Astrocyte (in vitro differentiated cells and primary cell): ENCODE measurements at places on chromosomes 1 and 21. TPM values are rescaled to one million over a fixed set of nuclear protein-coding genes. Genes with fewer than 3 reads are reported as not detected.

GRCh38 chr1:46062651-46063319, 69.6 kb downstream of the PIK3R3 start:
- H3K36me3 ChIP-seq: peaks cover 10% of the 10 kb centered on the region
- no peak overlapping the region for H3K4me3 ChIP-seq
- no peak for DNase-seq

DNA sequence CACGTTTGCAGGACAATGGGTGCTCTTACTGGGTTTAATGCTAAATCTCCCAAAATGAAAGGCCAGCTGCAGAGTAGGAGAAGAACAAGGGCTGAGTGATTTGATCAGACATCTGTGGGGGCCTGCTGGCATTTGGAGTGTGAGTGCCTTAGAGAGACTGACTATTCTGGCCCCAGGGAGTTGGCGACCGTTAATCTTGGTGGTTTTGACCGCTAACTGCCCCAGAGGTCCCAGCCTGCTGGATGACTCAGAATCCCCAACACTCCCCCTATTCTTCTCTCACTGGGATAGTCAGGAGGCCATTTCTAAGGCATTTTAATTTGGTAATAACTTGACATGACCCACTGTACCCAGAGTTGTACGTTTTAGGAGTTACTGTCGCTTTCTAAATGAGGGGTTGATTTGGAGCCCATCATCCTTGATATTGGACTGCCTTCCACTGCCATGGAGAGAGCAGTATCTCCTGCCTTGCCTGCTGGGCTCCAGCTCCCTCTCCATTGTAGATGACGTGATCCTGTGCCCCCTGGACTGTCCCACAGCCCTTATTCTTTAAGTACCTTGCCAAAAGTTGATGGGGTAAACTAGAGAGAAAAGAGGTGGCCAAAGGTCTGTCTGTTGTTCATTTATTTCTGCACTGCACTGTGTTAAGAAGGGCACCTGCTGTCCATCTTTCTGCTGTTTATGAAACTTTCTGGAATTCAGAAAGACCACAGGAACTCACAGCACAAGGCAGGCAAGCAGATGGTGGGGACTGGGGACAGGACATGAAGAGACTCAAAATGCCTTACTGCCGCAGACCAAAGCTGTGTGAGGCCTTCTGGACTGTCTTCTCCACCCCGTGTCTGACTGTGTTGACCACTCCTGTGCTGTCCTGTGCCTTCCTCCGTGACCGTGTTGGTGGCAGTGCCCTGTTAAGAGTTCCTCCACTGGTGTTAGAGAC, 98.2 kb upstream of the ARTN start:
- peak; percentile 97 for DNase-seq
- H3K4me3 ChIP-seq: peak overlapping the region; percentile 17
- no peaks in the 10 kb centered on the region for H3K36me3 ChIP-seq
- peaks cover 35% of the 10 kb centered on the region for H3K4me1 ChIP-seq

MLLT11 gene
- total RNA-seq: 69.3 and 77.4 TPM in 2 replicates

DNA sequence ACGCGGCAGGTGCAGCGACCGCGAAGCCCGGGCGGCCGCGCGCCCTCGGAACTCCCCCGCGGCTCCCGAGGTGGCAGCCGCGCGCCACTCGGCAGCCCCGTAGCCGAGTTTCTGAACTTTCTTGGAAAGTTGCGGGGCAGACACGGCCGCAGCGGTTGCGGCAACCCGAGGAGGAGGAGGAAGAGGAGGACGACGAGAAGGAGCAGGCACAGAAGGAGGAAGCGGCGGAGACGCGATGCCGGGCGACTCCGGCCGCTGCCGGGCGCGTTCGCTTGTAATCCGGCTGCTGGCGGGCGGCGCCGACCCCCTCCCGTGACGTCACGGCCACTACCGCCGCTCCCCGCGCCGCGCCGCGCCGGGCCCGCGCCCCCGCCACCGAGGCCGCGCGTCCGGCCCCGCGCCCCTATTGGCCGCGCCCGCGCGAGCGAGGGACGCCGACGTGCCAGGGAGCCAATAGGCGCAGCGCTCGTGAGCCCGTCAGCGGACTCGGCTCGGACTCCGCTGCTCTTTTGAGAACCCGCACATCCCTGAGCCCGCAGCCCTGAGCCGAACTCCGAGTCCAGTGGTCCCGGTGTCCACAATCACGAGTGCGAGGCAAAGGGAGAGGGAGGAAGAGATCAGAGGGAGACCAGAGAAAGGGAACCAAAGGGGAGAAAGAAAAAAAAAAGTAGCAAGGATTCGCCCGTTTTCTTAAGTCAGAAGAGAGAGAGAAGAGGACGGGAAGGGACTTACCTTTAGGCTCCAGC, 736 bp upstream of the BARHL2 start:
- H3K4me3 ChIP-seq: no peak overlapping the region
- no peaks in the 10 kb centered on the region for H3K36me3 ChIP-seq
- no peak overlapping the region for H3K27ac ChIP-seq
- H3K4me1 ChIP-seq: no peaks in the 10 kb centered on the region

AKR7A3 gene
- 0.20 and 0.55 TPM in 2 replicates for total RNA-seq

DNA sequence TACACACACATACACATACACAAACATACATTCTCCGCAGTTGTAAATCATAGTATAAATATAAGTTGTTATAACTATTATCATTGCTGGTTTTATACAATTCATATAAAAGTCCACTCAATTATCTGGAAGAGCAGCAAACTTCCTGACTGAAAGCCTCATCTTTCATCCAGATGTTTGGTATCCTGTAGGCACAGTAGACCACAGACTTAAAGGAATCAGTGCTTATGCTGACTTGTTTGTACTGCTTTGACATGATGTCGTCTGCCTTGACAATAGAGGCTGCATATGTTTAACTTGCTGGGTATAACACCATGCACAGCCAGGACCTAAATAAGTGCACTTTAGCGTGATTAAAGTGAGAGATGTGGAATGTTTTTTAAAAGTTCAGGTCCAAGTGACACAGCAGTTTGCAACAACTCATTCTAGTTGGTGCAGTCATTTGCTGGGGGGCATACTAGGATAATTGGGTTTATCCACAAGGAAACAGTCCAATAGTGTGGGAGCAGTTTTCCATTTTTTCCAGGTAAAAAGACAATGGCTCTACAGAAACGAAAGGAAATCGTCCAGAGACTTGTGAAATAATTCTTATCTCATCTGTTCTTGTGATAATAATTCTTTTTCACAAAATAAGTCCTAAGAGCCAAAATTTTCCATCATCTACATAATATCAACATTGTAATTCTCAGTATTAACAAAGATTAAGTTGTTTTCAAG, 110.3 kb upstream of the TSPAN2 start:
- no peak for DNase-seq
- peaks cover 4% of the 10 kb centered on the region for H3K4me1 ChIP-seq

DNA sequence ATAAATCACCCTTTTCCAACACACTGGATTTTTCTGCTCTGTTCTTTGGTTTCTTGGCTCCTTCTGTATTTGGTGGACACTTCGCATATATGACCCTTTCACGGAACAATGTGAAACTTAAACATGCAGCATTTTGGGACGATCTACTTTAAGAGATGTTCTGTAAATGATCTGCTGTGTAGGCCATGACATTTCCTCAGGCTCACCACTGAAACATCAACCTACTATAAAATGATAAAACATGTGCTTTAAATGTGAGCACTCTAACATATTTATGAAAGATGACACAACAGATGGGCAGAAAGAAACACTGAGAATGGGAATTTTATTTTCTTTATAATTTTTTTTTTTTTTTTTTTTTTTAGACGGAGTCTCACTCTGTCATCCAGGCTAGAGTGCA, 316.3 kb upstream of the GREM2 start:
- no peak overlapping the region for H3K4me3 ChIP-seq
- DNase-seq: no peak
- H3K27ac ChIP-seq: no peak overlapping the region
- H3K4me1 ChIP-seq: no peaks in the 10 kb centered on the region

DNA sequence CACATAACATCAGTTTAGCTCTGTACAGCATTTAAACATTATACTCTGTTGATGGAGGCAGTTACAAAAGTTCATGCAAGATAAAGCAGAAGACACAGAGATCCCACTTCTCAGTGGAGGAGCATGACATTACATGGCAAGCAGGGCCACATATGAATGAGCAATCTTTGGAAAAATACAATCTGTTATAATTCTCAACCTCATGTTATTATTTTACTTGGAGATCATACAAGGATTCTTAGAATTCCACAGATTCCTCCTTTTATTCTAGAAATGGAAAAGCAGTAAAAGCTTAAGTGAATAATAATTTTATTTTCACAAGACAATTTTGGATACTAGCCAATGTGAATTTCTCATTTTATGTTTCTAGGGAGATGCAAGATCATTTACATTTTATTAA, 66.6 kb downstream of the IFI44 start:
- no peaks in the 10 kb centered on the region for H3K27me3 ChIP-seq
- H3K4me3 ChIP-seq: no peak overlapping the region
- H3K27ac ChIP-seq: peak overlapping the region; percentile 43
- no peaks in the 10 kb centered on the region for H3K36me3 ChIP-seq

DNA sequence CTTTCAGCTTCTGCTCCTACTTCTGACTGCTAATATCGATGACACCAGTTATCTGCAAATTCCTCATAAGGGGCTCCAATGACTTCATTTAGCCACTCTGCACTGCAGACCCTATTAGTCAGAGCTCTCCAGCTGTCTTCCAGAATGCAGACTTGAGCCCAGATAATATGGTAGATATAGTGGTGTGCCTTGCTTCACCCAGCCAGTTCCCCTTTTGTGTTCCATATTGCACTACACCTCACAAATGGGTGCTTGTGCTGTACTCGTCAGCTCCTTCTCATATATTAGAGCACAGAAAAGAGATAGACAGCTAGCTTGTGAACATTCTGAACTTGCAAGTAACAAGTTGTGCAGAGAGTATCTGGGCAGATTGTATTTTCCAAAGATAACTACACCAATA, 23.7 kb upstream of the COG2 start:
- no peak overlapping the region for H3K4me3 ChIP-seq
- DNase-seq: no peak
- no peaks in the 10 kb centered on the region for H3K4me1 ChIP-seq
- no peaks in the 10 kb centered on the region for H3K27me3 ChIP-seq
- H3K27ac ChIP-seq: no peak overlapping the region

CATSPERE gene
- 1.1 TPM in 2 replicates for total RNA-seq

GRCh38 chr1:153768316-153769181, 6.7 kb upstream of the SLC27A3 start:
- H3K36me3 ChIP-seq: peaks cover 21% of the 10 kb centered on the region
- no peak for DNase-seq
- no peaks in the 10 kb centered on the region for H3K4me1 ChIP-seq
- no peak overlapping the region for H3K27ac ChIP-seq
- H3K27me3 ChIP-seq: no peaks in the 10 kb centered on the region

DNA sequence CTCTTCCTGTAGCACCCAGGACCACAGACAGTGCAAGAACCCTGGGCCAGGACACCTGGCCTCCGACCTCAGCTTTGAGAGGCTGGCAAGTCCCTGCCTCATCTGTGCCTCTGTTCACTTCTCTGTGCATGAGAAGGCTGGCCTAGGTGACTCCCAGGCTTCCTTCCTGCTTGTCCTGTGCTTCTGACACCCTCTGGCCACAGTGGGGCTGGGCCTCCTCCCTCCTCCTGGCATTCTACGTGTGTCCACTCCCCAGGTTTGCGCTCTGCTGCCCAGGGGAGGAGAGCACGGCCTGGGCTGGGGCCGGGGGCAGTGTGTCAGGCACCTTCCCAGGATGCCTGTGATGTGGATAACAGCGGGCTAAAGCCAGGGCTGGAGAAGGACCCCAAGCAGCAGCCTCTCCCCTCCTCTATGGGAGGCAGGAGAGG, 30.3 kb upstream of the PKP1 start:
- no peak overlapping the region for H3K27ac ChIP-seq
- no peaks in the 10 kb centered on the region for H3K36me3 ChIP-seq
- H3K4me1 ChIP-seq: no peaks in the 10 kb centered on the region

DNA sequence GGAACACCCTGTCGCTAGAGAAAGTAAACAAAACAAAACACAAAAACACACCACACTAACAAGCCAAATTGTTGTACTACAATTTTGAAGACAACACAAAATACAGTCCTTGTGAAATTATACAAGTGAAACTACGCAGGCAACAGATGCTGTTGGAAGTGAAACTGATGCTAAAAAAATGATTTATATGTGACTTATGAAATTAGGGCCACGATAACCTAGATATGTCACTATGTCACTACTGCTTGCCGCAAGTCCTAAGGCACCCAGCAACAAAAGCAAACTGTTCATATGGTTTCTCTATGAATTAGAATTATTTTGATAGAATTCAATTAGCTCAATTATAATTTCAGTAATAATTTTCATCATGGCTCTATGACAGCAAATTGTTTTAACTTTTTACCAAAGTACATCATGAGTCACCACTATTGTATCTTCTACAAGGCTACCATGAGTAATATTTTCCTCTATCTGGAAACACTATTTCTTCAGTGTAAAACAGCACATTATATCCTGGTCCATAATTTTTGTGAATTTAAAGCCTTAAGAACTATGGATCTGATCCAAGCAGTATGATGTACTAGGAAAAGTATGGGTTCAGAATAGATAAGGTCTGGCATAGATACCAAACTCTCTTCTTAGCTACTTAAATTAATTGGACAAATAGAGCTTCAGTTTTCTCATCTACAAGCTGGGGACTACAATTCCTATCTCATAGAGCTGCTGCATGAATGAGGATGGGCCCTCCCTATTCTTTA, 216.3 kb downstream of the COL11A1 start:
- no peaks in the 10 kb centered on the region for H3K36me3 ChIP-seq
- DNase-seq: peak; percentile 87
- no peaks in the 10 kb centered on the region for H3K27me3 ChIP-seq

DNA sequence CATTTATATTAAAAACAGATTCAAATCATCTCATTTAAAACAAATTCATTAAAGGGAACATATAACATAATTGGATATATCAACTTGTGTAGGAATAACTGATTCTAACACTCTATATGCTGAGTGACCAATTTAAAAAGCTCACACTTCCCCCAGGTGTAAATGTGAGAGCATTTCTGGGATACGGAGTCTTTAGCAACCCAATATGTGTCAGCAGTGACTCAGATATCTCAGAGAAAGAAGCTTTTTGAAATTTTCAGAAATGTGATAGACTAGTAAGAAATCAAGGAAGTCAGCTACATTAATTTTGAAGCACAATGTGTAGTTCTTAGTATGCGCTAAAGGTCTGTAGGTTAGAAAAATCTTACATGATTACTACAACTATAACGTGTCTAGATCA, 87.9 kb upstream of the SERTAD4 start:
- no peak overlapping the region for H3K4me3 ChIP-seq
- no peaks in the 10 kb centered on the region for H3K36me3 ChIP-seq
- no peak for DNase-seq
- H3K27ac ChIP-seq: no peak overlapping the region

- H3K36me3 ChIP-seq: no peaks in the 10 kb centered on the region
- peak overlapping the region; percentile 84 for H3K4me3 ChIP-seq
- H3K27ac ChIP-seq: peak overlapping the region; percentile 84
- peaks cover 34% of the 10 kb centered on the region for H3K4me1 ChIP-seq
These were observed 18.4 kb downstream of the MTX1 start for GRCh38 chr1:155226910-155227260.

CD244 gene
- total RNA-seq: not detected in 2 replicates

MX2 gene
- 8.6 and 13.8 TPM in 2 replicates for total RNA-seq
